ENCODE measurements at places on chromosomes 7 and 10.

- no peak for DNase-seq
Measured at GRCh38 chr7:77479536-77480088, 57.5 kb upstream of the PTPN12 start.

DNA sequence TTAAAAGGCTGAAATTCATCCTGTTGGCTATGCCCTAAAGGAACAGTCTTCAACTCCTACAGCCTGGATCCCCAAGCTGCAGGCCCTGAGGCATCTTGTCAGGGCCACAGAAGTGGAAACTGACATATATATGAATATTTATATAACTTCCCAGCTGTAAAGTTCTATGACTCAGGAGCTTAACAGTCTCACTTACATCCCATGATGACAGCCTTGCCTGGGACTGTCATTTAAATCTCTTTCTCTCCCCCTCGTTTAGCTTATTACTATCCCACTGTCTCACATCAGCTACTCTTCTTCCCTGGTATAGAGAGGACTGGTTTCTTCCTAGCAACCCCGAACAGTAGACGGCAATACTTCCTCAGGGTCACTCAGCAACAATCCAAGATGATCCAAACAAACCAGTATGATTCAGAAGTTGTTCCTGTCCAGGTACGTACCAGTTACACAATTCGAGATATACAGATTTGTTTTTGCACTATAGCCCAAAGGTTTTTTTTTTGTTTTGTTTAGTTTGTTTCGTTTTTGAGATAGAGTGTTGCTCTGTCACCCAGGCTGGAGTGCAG is 22.7 kb downstream of the KIAA1549 start:
- no peak for DNase-seq

DNA sequence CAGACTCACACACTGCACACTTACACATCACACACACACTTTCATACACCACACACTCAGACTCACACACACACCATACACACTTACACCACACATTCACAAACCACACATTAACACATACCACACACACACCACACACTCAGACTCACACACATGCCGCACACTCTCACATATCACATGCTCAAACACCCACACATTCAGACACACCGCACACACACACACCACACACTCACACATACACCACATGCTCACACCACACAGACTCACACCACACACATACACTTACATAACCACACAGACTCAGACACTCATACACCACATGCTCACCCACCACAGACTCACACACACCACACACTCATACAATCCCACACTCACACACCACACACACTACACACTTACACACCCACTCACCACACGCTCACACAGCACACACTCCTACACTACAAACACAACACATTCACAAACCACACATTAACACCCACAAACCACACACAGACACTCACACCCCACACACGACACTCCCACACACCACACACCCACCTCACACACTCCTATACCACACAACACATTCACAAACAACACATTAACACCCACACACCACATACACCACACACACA is 125.4 kb downstream of the EVX1 start:
- DNase-seq, result no peak

GRCh38 chr7:46220066-46220630 is 299.1 kb upstream of the IGFBP3 start:
- no peak for DNase-seq

GRCh38 chr7:137026176-137026500 is 157.7 kb downstream of the CHRM2 start:
- DNase-seq, result no peak

- DNase-seq, result no peak
Measured at GRCh38 chr10:97768322-97769315, 3.2 kb downstream of the SFRP5 start.

GRCh38 chr10:128042131-128042610 is 84.1 kb downstream of the MKI67 start:
- no peak for DNase-seq

DNA sequence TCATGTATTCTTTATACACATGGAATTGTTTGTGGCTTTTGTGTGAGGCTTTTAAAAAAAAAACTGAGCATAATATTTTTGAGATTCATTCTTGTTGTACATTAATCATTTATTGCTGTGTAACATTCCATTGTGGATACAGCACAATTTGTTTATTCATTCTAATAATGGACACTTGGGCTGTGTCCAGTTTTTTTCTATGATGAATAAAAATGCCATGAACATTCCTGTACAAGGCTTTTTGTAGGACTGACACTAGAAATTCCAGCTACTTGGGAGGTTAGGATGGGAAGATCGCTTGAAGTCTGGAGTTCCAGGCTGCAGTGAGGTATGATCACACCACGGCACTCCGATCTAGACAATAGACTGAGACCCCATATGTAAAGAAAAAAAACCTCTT is 254.3 kb upstream of the CACNA2D1 start:
- no peak for DNase-seq

DNA sequence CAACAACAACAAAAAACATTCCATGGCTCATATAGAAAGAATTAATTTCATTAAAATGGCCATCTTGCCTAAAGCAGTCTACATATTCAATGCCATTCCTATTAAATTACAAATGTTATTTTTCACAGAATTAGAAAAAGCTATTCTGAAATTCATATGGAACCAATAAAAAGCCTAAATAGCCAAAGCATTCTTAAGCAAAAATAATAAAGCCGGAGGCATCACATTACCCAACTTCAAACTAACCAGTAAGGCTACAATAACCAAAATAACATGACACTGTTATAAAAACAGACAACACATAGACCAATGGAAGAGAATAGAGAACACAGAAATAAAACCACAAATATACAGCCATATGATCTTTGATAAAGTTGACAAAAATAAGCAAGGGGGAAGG is 330.4 kb downstream of the KIF20B start:
- no peak for DNase-seq

DNA sequence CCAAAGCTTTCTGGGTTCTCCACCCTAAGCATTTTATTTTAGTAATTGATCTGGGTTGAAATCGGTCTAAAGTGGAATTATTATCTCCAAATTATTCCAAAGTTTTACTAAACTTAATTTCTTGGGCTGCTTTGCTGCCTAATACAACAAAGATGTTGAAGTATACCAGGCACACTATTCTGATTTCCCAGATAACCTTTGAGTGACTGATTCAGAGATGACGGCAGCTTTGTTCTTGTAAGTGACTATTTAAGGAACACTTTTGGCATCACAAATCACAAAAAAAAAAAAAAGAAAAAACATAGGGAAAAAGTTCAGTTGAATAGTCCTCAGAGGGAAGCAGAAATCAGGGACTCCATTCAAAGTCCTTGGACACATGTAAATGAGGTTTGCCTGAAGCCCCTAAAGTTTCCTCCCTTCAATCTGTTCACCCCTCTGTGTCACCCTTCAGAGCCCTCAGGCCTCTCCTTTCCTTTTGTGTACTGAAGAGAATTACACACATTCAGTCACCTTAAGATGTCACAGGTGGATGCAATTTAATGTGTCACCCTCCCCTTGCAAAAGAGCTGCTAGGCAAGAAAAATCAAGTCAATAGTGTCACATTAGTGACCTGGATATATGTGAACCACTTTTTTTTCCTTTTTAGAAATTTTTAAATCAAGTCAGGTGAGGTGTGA is 81.5 kb downstream of the RTKN2 start:
- no peak for DNase-seq

DNA sequence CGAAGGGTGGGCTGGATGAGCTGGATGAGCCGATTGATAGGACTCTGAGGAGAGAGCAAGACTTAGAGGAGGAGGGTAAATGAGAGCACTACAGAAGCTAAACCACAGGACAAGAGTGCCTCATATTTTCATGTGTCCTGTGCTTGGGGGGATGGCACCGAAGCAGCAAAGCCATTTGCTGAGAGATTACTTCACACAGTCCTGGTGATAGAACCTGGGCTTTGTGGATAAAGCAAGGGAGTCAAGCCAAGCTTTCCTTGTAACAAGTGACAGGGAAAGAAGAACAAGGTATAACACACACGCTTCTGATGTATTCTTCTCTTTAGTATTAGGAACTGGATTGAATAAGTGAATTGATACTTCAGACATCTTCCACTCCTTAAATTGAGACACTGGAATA is 253.7 kb downstream of the ANKRD7 start:
- DNase-seq, result no peak

DNA sequence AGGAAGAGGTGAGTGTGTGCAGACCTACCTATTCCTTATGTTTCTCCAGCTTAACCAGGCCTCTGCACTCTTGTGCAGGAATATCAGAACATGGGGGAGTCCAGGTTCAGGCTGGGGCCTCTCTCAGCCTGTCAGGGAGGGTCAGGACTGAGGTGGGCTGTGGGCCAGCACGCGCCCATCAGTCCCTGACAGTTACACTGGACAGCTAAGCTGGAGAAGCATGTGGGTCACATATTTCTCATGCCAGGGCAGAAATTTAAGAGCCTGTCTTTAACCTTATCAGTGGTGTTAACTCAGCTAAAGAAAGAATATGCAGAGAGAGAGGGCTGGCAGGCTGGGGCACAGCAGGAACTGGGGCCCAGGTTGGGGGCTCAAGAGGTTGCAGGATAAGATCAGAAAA is 8.7 kb upstream of the POLD2 start:
- DNase-seq, result no peak

- DNase-seq, result no peak
Measured at GRCh38 chr7:157280216-157280841, 56.5 kb upstream of the DNAJB6 start.

DNA sequence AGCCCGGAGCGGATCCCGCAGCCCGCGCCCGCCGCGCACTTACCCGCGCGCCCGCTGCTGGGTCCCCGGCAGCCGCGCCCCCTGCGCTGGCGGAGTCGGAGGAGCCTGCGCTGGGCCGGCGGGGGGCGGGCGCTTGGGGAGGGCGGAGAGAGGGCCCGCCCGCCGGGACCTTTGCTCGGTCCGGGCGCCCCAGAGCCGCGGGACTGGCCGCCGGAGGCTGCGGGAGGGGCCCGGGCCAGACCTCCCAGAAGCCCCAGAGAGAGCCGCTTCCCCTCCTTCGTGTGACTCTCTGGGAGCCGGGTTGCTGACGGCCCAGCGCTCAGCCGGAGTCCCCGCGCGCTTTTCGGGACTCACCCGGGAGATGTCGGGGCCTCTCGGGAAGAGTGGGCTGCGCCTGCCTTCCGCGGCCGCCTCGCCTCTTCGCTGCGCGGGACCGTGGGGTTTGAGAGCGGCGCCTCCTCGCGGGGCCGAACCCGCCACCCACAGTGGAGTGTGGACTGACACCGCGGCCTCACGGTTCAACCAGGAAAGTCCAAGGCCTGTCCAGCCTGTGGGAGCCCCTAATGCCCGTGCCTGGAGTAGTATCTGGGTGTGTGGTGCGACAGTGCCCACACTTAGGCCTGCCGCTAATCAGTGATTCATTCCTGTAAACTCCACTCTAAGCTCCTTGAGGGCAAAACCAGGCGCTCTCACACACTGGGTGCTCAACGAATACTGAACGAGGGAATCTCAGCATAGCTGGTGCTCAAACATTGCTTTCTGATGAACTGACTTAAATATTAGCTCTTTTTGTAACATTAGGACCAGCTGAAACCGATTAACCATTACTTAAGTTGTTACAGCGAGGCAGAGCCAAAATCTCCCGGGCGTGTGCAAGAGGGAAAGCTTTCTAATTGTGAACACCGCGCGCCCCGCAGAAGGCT is at the start of gene GSDME:
Gene GSDME, minus strand, starts transcription at position 112 of the 923 bp plus-strand sequence. CDS start 7,690 bp downstream, outside the sequence.
- DNase-seq, result no peak

All from nephron progenitor cell (in vitro differentiated cells).